ENCODE measurements at places on chromosomes 7 and 10.

- no peak for DNase-seq
Measured at GRCh38 chr10:20303453-20304152, 487.4 kb downstream of the PLXDC2 start.

GRCh38 chr10:104117839-104118323 lies 4.1 kb upstream of the SFR1 start:
- peak; percentile 15 for DNase-seq

- DNase-seq, result no peak
Measured at GRCh38 chr7:81140252-81140651, 221.4 kb upstream of the SEMA3C start.

DNA sequence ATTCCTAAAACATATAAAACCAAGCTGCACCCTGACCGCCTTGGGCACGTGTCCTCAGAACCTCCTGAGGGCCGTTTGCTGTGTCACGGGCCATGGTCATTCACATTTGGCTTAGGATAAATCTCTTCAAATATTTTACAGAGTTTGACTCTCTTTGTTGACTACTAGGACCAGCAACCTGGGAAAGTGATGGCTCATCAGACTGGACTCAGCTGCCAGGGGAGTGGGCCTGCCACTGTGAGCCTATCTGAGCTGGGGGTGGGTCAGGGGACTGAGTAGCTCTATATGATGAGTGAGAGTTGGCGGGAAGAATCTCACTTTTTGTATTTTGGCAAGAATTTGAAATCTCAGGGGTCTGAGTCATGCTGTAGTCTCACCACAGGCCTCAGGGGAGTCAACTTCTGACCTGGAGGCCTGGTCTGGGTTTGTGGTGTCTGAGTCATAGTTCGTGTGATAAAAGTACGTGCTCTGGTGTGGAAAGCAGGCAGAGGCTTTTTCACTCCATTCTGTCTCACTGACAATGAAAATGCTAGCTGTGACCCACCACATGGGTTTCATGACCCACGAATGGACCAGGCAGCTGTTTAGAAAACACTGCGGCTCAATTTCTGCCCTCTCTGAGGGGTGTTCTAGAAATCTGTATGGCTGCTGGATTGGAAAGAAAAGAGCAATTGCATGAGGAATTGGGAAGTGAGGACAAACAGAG lies 4.2 kb upstream of the UPP1 start:
- peak; percentile 99 for DNase-seq

Data from EL (cell line).